Kidney tubule cell (primary cell): ENCODE measurements at places on chromosomes 12 and 14.
A peak's percentile ranks its signal among the peaks of the same experiment; 100 is the strongest.

DNA sequence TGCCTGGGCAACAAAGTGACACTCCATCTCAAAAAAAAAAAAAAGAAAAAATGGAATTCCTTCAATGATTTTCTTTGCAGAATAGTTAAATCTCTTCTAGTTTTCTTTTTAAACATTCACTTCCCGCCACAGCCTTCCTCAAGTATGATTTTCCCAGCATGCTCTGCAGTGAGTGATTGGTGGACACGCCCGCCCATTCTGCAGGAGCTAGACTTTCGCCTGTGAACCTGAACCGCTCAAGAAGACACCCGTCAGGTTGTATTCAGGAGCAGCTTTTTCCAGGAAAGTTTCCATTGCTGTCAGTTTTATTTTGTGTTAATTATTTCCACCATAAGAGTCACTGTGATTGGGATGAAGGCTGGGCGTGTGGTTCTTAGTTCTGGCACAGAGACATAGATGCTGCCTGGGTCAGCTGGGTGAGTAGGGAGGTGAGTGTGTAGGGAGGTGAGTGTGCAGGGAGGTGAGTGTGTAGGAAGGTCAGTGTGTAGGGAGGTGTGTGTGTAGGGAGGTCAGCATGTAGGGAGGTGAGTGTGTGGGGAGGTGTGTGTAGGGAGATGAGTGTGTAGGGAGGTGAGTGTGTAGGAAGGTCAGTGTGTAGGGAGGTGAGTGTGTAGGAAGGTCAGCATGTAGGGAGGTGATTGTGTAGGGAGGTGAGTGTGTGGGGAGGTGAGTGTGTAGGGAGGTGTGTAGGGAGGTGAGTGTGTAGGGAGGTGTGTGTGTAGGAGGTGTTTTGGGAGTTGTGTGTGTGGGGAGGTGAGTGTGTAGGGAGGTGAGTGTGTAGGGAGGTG is 76.2 kb downstream of the KIF26A start:
- no peak for DNase-seq

DNA sequence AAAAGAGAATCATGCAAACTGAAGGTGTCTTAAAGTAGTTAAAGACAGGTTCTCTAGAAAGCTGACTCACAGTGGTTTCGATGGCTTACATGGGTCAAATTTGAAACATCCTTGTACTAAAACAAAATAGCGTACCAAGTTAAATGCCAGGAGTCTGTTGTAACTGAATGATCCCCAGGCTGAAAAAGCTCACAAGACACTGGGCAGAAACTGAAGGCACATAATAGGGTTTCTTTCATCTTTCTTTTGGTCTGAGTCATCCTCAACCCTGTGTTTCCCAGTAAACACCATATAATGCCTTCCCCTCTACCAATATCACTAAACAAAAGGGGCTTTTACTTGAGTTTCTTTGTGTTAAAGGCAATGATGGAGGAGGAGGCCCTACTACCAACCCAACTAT is 12.8 kb downstream of the ZFYVE1 start:
- no peak for DNase-seq

- DNase-seq, result no peak
Measured at GRCh38 chr12:1811281-1811947, 9.0 kb upstream of the LRTM2 start.

DNA sequence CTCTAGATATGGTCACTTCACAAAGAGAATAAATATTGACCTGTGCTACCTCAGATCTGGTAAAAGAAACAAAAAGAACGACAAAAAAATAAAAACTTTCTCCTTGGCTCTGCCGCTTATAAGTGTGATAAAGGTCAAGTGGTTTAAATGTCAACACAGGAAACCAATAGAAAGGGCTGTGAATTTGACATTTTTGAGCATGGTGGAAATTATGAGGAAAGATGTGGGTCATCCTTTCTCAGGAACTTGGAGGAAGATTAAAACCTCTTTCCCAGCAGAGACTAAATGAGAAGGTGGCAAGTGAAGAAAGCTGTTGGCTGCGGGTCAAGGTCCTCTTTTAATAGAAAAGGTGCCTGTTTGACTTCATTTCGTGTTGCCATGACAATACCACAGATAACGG is 28.2 kb downstream of the TESPA1 start:
- no peak for DNase-seq

GRCh38 chr12:67193704-67194103 is 75.5 kb upstream of the CAND1 start:
- peak; percentile 37 for DNase-seq

DNA sequence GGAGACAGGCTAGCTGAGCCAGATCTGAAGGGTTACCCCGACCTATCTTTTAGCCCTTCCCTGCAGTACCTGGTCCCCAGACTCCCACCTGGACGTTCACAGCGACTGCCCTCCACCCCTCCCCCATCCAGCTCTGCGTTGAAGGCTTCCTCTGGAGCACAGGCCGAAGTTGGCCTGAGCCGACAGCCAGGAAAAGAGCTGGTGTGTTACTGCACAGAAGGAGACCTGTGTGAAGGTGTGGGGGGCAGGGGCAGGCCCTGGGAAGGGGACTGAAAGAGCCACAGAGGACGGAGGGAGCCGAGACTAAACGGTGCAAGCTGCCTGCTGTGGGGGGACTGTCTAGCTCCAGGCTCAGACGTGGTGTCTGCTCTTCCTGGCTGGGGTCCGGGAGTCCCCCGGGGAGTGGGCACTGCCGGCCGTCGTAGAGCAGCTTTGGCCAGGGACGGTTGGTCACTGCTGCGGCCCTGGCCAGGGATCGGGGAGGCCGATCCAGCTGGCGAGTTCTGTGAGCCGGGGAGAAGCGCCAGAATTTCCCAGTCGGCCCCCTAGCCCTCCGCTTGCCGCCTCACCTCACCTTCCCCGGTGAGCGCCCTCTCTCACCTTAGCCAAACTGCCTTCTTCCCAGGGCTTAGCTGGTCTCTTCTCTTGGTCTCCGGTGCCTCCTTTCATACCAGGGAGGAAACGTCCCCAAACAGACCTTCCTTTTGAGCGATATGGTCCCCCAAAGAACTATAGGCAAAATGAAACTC is 899 bp upstream of the COL2A1 start:
- no peak for DNase-seq

- peak; percentile 86 for DNase-seq
Measured at GRCh38 chr14:104681689-104682074, 7.7 kb upstream of the INF2 start.

- peak; percentile 29 for DNase-seq
Measured at GRCh38 chr12:128829861-128830504, 6.2 kb upstream of the SLC15A4 start.

DNA sequence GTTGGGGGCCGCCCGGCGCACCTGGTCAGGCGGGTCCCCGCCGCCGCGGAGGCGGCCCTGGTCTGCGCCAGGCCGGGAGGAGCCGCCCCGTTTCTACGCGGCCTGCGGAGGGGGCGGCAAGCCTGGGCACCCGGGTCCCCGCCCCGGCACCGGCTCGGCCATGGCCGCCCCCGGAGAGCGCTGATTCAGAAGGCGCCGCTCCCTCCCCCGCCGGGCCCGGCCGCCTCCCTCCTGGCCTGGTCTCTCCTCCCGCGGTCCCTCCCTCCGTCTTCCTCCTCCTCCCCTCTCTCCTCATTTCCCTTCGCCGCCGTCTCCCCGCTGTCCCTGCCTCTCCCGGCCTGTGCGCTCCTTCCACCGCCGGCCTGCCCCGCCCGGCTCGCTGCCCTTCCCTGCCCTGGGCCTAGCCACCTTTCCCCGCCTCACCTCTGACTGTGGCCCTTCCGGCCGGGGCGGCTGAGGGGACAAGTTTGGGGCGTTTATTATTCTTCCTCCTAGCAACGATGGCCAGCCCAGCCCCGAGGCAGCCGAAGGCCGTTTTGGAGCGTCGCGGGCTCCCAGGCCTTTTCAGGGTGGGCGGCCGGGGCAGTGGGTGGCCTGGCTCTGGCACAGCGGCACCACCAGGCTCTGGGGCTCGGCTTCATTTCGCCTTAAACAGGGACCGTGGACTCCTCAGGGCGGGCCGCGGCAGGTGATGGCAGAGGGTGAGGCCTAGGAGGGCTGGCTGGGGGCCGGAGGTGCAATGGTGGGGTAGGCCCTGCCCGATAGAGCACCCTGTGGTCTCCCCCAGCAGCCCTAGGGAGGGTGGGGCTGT is 768 bp downstream of the CEP170B start:
- DNase-seq, result peak; percentile 82

- no peak for DNase-seq
Measured at GRCh38 chr12:75774261-75775052, 257.1 kb downstream of the PHLDA1 start.

DNA sequence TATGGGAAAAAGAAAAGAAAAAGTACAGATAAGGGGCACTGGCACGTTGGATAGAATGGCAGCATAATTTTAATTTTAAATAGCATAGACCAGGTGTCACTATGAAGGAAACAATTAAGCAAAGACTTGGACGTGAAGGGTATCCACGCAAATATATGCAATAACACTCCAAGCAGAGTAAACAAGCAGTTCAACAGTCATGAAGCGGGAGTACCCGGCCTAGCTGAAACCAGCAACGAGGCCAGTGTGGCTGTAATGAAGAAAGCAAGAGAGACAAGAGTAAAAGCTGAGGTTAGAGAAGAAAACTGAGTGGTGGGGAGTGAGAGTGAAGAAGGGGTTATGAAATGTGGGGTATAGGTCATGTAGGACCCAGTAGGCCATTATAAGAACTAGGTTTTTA is 85.4 kb downstream of the BCL2L14 start:
- no peak for DNase-seq

DNA sequence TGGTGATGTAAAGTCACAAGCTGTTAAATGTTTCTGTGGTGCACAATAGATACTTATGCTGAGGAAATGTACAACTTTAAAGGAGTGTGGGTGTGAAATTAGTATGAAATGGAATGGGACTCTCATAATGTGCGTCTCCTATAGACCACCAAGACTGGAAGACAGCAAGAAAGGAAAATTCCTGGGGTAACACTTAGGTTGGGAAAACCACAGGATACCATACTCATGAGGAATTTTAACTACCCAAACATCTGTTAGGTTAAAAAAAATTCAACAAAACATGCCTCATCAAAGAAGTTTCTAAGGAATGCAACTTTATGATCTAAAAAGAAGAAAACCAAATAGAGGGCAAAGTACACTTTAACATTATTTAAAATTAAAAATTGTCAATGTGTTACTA is 113.7 kb upstream of the MYF6 start:
- DNase-seq, result peak; percentile 35

DNA sequence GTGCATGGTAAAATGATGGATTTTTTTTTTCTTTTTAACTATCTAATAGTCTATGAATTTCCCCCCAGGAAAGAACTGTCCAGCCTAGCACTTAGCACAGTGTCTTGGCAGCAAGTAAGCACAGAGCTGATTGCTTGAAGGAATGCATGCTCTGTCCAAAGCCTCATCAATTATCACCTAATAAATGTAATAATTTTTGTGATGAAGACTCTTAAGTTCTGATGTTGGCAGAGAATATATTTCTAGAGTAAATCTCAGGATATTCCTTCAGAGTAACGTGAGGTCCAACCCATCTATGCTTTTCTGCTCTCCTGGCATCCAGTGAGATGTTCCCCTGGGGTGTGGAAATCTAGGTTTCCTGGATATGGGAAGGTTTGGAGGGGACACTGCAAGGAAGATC is 152.4 kb downstream of the TMX1 start:
- no peak for DNase-seq

DNA sequence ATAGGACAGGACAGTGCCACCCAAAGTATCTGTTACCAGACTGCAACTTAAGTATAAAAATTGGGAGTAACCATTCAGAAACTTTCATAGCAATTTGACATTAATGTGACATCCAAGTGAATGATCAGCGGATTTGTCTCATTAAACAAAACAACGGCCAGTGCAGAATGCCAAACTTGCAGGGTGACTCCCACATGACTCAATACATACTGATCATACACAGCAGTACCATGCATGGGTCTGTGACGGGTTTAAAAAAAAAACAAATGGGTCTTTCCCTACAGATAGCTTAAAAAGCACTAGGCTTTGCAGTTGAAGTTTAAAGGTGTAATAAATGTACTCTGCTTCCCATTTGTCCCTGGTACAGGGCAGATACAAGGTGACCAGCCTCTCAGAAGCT is 116.6 kb downstream of the SLC35F4 start:
- DNase-seq, result peak; percentile 87

DNA sequence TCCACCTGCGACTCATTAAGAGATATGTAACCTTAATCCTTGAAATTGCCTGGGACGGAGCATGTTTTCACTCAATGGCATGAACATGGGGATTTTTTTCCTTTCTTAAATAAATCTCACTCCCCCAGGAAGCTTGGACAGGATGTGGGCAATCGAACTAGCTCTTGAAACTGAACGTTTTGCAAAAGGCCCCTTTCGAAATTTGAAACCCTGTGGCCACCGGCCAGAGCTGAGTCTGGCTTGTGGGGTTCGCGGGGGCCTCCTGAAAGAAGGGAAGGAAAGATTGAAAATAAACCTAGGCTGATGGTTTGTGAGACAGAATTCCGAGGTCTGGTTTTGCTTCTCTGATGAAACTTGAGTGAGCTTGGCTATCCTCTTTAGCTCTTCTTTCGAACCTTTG is 101.4 kb upstream of the RTL1 start:
- no peak for DNase-seq

GRCh38 chr14:95519699-95520098 is 3.2 kb upstream of the SYNE3 start:
- DNase-seq, result no peak

- no peak for DNase-seq
Measured at GRCh38 chr14:39264558-39264957, 30.8 kb downstream of the MIA2 start.

GRCh38 chr12:24996820-24997219 is 47.9 kb upstream of the BCAT1 start:
- DNase-seq, result no peak

GRCh38 chr12:51307655-51308593 is 16.1 kb downstream of the BIN2 start:
- peak; percentile 81 for DNase-seq

DNA sequence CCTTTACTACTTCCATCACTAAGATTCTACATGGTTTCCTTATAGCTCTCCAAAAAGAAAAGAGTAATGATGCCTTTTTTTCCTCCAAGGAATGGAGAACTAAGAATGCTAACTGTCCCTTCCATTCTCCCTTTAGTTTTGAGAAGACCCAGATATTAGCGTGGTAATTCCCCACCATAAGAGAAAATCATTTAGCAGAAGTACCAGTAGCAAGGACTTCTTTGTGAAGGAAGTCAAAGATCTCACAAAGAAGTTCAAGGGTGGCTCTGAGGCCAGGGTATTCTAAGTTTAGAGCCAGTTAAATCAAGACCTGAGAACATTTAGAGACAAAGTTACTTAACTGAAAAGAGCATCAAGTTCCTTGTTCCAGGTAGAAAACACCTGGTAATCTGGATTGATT is 7.3 kb downstream of the USP15 start:
- no peak for DNase-seq

GRCh38 chr12:77847060-77847541 is 16.4 kb downstream of the NAV3 start:
- DNase-seq, result peak; percentile 36

DNA sequence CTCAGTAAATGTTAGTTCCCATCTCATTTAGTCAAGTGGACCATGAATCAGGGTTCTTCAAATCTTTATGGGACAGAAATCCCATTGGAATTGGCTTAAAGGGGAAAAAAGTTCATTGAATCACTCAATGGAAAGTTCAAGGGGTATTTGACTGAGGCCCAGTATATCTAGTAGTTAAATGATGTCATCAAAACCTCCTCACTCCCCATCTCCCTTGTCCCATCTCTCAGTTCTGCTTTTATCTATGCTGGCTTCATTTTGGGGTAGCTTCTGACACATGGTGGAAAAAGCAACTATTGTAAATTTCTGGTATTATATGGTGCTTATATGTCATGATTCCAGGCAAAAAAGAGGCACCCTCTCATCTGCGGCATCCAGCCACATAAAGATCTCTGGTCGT is 51.9 kb downstream of the DAAM1 start:
- no peak for DNase-seq

GRCh38 chr14:71620401-71620800 is 311.8 kb upstream of the RGS6 start:
- DNase-seq, result peak; percentile 66
